ENCODE measurements at places on chromosomes 16 and 17.

- no peak for DNase-seq
Observed at GRCh38 chr16:19118938-19119431, 5.2 kb downstream of the ITPRIPL2 start.

DNA sequence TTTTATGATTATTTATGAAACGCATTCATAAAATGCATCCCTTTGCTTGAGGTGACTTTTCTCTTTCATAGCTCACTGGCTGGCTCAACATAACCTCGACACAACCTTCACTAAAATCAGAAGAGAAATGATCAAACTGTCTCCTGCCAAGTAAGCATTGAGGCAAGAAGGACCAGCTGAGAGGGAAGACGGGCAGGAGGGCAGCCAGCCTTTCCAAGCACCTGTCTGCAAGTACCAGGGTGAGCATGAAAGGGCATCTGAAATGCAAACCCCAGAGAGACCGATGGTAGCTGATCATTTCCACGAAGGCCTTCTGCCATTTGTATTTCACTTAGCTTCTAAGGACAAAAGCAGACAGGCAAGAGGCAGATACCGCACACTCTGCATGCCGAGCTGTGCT, 52.1 kb upstream of the RPH3AL start:
- no peak for DNase-seq

DNA sequence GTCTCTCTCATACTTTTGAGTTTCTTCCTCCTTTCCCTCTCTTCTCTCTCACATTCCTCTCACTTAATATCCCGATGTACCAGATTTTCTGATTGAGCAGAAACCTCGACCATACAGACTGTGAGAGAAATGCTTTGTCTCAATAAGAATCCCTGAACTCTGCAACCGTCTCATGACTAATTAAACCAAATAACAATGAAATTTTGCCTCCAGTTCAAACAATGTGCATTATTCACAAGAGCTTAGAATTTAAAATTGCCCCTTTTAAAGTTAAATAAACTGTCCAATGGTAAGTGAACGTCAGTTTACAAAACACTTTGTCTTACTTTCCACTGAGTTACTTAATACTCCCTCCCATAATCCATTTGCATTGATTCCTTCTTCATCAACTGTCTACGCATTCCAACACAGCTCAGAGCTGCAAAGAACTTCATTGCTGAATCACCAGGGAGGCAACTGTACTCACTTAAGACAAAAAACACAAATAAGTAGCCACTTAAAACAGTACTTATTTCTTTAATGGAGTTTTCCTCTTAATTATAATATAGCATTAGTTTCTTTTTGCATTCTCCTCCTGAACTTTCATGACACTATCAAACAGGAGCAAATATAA, 4.9 kb downstream of the CDH11 start:
- DNase-seq: no peak

- no peak for DNase-seq
Observed at GRCh38 chr16:84959045-84959576, 52.2 kb downstream of the ZDHHC7 start.

GRCh38 chr17:81967533-81968395, 6.8 kb upstream of the NOTUM start:
- DNase-seq: peak; percentile 65

Measured in activated gamma-delta T cell (primary cell).